Upper lobe of left lung (tissue), 6 donors: ENCODE measurements at places on chromosomes 7 and 10. TPM values are rescaled to one million over a fixed set of nuclear protein-coding genes. Genes with fewer than 3 reads are reported as not detected.

- DNase-seq: no peak
Observed at GRCh38 chr10:4383651-4384098, 442.3 kb upstream of the AKR1E2 start.

DNA sequence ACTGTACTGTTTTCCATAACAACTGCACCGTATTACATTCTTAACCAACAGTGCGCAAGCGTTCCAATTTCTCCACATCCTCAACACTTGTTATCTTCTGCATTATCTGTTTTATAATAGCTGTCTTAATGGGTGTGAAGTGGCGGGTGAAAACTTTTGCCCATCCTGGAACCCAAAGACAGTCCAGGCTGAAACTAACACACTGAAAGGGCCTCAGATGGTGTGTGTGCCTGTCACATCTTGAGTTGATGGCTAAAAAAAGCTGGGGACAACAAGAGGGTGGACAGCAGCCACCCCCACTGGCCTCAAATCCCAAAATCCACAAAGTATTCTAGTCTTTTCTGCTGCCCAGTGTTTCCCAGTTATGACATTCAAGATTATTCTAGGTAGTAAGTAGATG lies 19.4 kb downstream of the OPALIN start:
- DNase-seq: no peak

DNA sequence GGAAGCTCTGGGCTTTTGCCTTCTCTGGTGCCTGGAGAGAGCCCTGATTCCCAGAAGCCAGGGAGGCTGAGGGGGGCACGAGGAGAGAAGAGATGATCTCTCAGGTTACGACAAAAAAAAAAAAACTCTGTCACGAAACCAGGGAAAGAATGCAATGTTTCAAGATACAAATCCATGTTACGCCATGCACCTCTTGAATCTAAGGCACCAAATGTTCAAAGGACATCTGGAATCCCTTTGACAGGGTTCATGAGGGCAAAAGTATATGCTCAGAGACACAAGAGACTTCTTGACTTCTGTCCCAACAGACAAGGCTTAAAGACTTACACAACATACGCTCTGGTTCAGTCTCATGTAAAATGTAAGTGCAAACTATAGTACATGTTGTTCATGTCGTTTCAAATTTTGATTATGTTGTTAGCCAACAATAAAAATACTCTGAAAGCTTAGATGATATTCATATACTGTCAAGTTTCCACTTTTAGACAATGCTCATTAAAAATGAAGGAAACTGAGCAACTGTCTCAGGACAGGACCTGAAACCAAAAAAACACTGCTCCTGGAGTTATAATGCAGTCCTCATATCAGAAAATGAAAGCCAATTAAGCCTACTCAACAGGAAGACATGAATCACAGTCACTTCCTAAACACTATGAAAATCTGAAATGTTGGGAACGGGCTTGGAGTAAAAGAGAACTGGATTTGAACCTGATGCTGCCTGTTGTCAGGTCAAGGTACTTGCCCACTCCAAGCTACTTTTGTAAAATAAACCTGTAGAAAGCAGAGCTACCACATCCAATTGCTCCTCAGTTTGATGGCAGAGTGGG lies 72.3 kb downstream of the CHCHD3 start:
- DNase-seq: no peak

DNA sequence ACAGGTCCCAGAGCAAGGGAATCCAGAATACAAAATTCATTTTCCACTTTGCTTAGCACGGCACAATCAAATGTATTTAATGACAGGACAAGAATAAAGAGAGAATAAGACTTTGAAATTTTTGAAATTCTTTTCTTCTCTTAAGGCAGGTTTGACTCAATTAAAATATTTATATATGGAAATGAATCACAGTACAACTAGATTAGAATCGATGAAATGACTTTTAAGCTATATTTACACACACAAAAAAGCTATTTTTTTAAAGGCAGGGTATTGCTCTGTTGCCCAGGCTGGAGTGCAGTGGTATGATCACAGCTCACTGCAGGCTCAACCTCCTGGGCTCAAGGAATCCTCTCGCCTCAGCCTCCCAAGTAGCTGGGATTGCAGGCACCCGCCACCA lies 265.4 kb upstream of the SLC26A5 start:
- DNase-seq: no peak

DNA sequence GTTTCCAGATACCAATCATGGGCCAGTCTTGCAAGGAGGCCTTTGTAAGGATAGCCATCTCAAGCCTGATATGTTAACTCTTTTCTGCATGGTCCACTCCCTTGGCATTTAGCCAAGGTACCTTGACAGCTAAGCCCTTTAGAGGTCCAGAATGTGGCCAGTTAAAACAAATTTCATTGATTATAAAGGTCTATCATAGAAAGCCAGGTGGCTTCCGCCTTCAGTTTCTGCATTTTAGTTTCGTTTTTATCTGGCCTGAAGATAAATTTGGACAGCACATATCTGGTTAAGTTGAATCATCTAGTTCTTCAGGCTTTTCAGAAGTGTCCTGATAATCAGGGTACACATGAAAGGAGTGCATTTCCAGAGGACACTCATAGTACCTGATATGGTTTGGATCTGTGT lies 30.7 kb downstream of the ANKIB1 start:
- DNase-seq: no peak

GRCh38 chr10:117609095-117609795 lies 66.7 kb downstream of the EMX2 start:
- no peak for DNase-seq

DNA sequence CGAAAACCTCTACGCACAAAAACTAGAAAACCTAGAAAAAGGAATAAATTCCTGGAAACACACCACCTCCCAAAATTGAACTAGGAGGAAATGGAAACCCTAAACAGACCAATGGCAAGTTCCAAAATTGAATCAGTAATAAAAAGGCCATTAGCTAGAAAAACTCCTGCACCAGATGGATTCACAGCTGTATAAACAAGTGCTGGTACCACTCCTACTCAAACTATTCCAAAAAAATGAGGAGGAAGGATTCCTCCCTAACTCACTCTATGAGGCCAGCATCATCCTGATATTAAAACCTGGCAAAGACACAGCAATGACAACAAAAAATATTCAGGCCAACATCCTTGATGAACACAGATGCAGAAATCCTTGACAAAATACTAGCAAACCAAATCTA lies 228.2 kb downstream of the CHRM2 start:
- no peak for DNase-seq

- DNase-seq: no peak
Observed at GRCh38 chr7:112052993-112053736, 153.0 kb downstream of the DOCK4 start.

- no peak for DNase-seq
Observed at GRCh38 chr7:22868509-22868908, 45.9 kb upstream of the TOMM7 start.

GRCh38 chr10:73907841-73908517 lies 3.0 kb upstream of the PLAU start:
- no peak for DNase-seq

DNA sequence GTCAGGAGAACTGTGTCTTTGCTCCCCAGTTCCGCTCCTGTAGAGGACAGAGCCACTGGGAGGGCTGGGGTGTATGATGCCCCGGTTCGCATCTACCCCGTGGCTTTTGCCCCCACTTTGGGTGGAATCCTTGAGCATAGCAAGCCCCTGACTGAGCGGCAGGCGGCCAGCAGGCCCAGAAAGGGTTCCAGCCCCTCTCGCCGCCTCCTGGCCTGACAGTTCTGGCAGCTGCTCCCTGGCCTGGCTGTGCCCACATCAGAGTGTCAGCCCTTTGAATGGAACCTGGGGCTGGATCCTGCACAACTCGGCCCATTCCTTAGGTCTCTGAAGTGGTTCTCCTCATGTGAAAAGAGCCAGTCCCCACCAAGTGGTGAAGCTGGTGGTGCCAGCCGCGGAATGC lies 106.7 kb downstream of the GRK5 start:
- no peak for DNase-seq

GRCh38 chr10:132647424-132647823 lies 109.8 kb downstream of the INPP5A start:
- DNase-seq: no peak

GRCh38 chr10:7787150-7787856 lies 490 bp downstream of the KIN start:
- DNase-seq: no peak

DNA sequence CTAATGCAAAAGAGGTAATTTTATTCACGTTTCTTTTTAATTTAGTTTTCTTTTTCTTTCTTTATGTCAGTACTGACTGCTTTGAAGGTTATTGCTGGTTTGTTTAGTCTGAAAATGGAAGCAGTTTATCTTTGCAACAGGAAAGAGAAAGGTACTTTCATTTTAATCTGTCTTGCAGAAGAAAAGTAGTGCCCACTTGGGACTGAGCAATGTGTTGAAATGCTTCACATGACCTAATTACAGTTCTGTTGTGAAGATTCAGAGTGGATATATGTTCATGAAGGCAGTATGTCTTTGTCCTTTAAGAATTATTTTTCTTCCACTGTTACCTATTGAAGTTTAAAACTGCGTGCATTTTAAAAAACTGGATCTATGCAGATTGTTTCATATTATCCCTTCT lies 80.1 kb downstream of the ANKIB1 start:
- DNase-seq: no peak

DNA sequence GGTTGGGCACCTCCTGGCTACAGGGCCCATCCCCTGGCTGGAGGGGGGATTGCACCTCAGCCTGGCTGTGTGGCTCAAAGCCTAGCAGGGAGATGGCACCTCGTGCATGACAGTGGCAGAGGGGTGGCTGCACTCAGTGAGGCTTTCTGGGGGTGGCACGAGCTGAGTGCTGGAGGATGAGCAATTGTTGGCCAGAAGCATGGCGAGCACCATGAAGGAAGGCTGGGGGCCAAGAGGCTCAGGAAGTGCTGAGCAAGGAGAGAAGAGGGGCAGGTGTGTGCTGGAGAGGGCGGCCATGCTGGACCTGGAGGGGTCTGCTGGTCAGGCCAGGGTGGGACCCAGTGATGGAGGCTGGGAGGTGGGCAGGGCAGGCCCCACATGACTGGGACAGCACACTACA lies 65.4 kb downstream of the TCERG1L start:
- DNase-seq: no peak

- no peak for DNase-seq
Observed at GRCh38 chr7:14340393-14341074, 351.1 kb upstream of the ETV1 start.

- DNase-seq: no peak
Observed at GRCh38 chr7:133419041-133419440, 166.2 kb downstream of the EXOC4 start.

GRCh38 chr7:5564894-5565293 lies 141.3 kb upstream of the TNRC18 start:
- DNase-seq: no peak

Gene PGAM2
- 0.26 TPM for total RNA-seq

Gene TLX1
- total RNA-seq: not detected

Gene EBLN1
- total RNA-seq: not detected

Gene CYP2W1
- not detected for total RNA-seq

Gene KCND2
- total RNA-seq: 0.67 TPM

Gene SLC26A3
- not detected for total RNA-seq

Gene CARD11
- 4.6 TPM for total RNA-seq

Gene CPA2
- total RNA-seq: not detected

Gene SYT15
- total RNA-seq: 19.3 TPM

Gene ZNF25
- 12.9 TPM for total RNA-seq

Gene SPACDR
- 0.77 TPM for total RNA-seq

Gene VENTX
- 5.6 TPM for total RNA-seq

Gene GFRA1
- 1.8 TPM for total RNA-seq

Gene KLF14
- total RNA-seq: not detected

Gene NRF1
- 12.7 TPM for total RNA-seq

Gene IMMP2L
- 10.4 TPM for total RNA-seq

Gene HGF
- total RNA-seq: 9.0 TPM
